Parietal lobe (tissue), 2 donors: ENCODE measurements at places on chromosomes 7 and 10. TPM values are rescaled to one million over a fixed set of nuclear protein-coding genes. Genes with fewer than 3 reads are reported as not detected.

Gene MMP21
- 0.31 TPM for total RNA-seq

Gene SPAM1
- not detected for total RNA-seq

Gene PAX4
- total RNA-seq = not detected

Gene PTER
- 0.94 TPM for total RNA-seq

Gene ADAP1
- total RNA-seq = 30.4 TPM

Gene TACC2
- total RNA-seq = 47.6 TPM

Gene H2BK1
- total RNA-seq = not detected

Gene OR2A42
- under 0.01 TPM for total RNA-seq

Gene CAMK2B
- total RNA-seq = 94.5 TPM

Gene GJD4
- not detected for total RNA-seq
